ENCODE measurements at places on chromosomes 13 and 19.

- DNase-seq: no peak
Observed at GRCh38 chr13:44399074-44399473, 25.4 kb downstream of the SERP2 start.

DNA sequence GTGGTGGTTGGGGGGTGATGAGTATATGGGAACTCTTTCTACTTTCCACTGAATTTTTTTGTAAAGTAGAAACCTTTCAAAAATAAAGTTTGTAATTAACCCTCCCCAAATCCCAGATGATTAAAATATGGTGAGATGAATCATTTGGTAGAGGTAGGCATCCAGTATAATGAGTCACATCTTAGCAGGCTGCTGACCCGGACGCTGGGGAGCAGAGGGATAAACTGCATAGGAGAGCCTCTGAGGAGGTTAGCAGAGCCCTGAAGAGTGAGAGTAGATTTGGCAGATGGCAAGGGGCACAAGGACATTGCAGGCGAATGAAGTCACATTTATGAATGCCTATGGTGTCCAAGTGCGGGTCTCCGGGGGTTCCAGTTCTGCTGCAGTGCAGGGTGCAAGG lies 293.8 kb downstream of the FGF9 start:
- no peak for DNase-seq

GRCh38 chr13:90270226-90270625 lies 1077.3 kb upstream of the MIR17HG start:
- no peak for DNase-seq

DNA sequence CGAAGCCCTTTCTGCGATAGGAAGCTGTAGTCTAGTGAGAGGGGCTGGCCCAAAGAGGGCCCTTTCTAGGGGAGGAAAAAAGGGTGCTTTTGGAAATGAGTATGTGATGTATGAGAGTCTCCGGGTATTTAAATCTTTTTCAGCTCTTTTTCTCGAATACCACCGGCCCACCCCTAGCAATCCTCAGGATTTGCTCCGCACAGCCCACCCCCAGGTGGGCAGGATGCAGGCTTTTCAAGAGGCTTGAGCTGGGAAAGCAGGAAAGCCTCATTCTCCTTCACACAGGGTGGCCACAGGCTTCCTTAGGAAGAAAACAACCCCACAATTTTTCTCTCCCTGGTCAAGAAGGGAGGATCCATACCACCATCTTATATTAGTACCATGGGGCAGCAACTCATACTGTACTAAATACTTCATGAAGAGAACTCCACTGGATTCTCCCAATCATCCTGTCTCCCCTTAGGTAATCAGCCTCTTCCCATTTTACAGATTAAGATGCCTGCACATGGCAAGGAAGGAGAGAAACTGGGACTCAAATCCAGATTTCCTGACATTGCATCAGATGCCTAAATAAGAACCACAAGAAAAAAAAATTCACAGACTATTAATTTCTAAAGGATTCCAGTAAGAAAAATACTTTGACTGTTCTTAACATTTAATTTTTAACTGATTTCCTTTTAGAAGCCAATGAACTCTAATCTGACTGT lies 84.4 kb downstream of the STK24 start:
- no peak for DNase-seq

DNA sequence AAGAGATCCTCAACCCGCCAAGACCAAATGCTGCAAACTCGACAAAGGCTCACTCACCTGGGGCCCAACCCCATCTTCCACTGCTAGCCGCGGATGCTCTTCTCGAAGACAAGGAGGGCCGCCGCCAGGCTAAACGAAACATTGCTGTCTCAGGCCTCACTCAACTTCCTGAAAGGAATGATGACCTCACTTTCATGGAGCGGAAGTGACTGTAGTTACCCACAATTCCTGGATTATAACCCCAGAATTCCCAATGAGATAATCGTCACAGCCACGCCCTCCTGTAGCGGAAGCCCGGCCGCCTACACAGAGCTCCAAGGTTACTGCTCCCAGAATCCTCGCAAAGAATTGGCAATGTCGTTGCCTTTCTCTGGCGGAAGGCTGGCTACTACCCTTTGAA lies 10.5 kb upstream of the ZNF112 start:
- DNase-seq: no peak

DNA sequence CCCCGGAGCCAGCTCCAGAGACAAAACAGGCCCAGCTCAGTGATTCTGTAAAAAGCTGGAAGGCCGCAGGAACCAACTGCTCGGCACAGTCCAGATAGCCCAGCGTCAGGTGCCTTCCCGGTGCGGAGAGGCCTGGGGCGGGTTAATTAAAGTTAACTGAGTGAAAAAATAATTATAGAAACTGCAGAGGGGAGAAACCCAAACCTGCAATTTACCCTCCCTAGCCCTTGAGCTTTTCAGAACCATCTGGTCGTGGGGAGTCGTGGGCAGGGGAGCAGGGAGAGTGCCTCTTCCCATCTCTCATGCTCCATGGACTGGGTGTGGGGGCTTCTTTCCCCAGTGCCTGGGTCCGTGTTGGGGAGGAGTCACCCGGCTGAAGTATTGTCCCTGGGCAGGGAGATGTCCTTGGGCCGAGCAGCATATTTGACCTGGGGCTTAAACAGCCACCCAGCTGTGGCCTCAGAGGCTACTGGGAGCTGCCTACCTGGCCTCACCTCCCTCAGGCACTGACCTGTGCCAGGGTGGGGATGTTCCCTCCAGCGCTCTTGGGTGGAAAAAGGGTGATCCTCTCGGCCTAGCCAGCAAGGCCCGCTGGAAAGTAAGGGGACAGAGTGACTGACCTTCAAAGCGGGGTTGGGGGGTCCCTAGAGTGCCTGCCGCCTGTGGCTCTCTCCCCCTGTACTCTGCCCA lies 65.9 kb downstream of the CHST8 start:
- DNase-seq: no peak

- no peak for DNase-seq
Observed at GRCh38 chr19:54707962-54708361, 16.3 kb upstream of the KIR3DL3 start.

DNA sequence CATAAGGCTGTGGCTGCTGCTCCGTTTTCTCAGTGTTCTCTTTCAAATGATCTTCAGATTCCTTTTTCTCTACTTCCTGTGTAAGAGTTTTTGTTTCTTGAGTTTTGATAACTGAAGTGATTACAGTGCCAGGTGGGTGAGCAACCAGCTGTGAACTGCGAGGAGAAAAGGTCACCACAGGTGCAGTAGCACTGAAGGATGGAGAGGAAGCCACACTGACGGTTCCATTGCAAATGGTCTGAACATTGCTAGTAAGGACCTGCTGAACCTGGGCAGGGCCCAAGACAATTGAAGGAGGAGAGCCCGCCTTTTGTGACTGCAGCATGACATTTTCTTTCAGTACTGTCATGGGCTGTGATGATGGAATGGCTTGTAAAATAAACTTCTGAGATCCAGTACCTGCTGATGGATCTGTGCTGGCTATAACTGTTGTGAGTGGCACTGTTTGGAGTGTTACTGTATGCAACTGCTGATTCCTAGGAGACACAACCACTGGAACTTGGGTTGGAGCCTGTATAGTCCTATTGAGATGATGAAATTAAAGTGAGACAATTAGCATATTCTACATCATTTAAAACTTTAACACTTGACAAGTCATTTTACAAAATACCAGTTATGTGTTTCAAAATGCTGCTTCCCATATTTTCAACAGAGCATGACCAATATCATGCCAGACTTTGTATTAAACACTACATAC lies 85.5 kb downstream of the ELF1 start:
- DNase-seq: no peak

GRCh38 chr19:18431351-18432197 lies 6.4 kb downstream of the ISYNA1 start:
- DNase-seq: no peak

DNA sequence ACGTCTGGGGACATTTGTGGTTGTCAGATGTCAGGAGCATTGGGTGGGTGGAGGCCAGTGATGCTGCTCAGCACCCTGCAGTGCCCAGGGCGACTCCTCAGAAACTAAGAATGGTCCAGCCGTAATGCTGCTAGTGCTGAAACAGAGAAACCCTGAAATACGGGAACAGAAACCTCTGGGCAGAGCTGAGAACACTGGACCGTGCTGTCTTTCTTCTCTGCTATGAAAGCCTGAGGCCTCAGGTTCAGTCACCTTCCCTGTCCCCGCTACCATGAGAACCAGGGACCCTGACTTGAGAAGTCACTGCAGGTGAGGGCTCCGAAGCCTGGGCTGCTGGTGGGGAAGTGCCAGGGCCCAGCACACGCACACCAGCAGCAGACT lies 13.4 kb downstream of the CAPS start:
- no peak for DNase-seq

DNA sequence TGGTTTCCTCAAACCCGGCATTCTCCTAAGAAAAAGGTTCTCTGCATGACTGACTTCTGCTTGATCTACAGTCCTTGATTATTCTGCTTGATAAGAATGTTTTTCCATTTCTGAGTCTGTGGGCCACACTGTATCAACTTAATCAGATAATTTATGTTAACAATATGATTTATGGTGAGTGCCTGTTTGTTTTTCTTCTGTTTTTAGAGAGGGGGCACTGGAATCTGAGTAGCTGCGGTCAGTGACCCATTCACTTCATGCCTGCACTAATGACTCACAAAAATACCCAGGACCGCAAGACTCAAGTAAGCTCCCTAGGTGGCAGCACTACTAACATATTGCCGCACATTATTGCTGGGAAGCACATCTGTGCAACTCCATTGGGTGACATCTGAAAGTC lies 542.3 kb upstream of the ATXN8OS start:
- no peak for DNase-seq

DNA sequence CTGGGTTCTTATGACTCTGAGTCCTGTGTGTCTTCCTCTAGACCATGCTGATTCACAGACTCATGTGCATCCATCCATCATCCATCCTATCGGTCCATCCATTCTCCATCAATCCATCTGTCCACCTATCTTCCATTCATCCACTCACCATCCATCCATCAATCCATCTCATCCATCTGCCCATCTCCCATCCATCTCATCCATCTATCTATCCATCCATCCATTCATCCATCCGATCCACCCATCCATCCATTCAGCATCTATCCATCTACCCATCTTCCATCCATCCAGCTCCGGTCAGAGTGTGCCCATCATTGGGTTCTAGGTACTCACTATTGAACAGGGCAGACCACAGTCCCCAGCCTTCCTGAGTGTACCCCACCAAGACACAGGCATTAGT lies 75.6 kb downstream of the SLC7A1 start:
- DNase-seq: no peak

GRCh38 chr19:51688671-51689571 lies 4.2 kb upstream of the SPACA6 start:
- DNase-seq: no peak

- DNase-seq: no peak
Observed at GRCh38 chr13:39284801-39285388, 246.6 kb downstream of the NHLRC3 start.

GRCh38 chr13:83905641-83906040 lies 23.4 kb upstream of the SLITRK1 start:
- no peak for DNase-seq

DNA sequence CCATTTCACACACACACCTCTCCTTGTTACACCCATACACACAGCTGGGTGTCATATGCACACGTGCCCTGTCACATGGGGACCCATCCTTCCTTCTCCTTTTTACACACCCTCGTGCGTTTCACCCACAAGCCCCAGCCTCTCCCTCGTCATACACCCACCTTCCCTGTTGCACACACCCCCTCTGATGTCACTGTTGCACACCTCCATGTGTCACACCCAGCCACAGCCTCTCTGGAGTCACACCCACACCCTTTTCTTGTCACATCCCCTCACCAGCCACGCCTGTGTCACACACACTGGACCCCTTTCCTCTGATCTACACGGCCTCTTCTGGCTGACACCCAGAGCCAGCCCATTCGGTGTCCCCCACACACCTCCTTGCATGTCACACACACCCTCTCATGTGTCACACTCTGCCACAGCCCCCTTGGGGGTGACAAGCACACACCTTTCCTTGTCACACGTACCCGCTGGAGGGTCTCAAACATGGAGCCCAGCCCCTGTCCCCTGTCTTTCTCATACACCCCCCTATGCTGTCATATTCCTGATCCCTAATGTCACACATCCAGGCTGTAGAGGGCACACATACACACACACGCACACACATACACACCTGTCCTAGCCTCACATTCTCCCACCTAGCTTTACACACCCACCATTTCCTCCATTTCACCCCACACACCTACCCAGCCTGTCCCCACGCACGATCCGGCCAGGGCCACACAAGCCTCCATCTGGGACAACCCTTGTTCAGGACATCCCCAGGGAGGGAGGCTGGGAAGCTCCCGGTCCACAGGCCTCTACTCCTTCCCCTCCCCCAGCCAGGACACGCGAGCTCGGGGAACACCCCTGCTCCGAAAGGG lies 1.4 kb downstream of the NOVA2 start:
- DNase-seq: no peak

DNA sequence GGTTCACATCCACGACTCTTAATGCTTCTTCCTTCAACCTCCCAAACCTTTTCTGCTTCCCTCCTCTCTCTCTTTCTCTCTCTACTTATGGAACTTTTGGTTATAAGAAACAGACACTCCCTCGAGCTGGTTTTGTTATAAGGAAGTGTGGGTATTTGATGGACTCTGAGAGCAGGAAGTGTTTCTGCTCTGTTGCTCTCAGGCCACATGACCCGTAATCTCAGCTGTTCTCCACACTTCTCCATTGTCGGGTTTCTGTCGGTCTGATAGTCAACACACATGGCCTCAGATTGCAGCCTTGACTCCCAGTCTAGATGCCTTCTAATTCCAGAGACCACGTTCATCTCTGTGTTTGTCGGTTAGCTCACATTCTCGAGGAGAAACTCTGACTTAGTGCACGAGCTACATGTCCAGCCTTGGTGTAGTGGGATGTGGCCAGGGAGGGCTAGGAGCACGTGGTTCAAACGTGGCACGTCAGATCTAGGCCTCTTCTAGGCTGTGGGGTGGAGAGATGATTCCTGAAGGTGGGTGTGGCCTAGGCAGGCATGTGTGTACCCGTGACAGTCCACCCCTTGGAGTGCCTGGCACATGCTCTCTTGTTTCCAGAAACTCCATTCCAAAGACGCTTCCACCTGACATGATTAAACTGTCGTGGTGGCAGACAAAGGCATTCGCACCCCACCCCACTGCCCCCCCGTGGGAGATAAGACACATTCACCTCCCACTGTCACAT lies 26.3 kb downstream of the CNFN start:
- DNase-seq: no peak

GRCh38 chr13:92804926-92805325 lies 421.7 kb upstream of the GPC6 start:
- no peak for DNase-seq

DNA sequence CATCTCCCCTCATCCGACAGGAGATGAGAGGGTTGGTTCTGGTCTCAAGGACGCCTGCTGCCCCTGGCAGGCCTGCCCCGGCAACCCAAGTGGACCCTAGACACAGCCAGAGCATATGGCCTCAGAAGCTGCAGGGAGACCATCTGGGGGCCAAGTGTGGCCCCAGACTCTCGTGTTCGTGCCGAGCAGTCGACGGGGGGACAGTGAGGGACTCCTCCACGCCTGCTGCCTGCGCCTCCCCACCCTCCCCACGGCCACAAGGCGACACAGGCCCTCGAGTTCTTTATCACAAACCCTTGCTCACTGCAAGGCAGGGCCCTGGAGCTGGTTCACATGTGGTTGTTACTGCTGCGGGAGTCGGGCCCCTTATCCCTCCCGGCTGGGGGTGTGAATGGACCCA lies 9.3 kb downstream of the CAPS start:
- DNase-seq: no peak

All from activated CD4-positive, alpha-beta T cell treated with anti-CD3 and anti-CD28 coated beads, Interleukin-2, amount 50 U/mL, for 24 hours (primary cell).